Common myeloid progenitor, CD34-positive (primary cell): ENCODE measurements at places on chromosomes 4 and X.

- no peak for DNase-seq
Measured at GRCh38 chr4:147969573-147970385, 237.9 kb downstream of the ARHGAP10 start.

- no peak for DNase-seq
Measured at GRCh38 chrX:74461384-74461783, 40.1 kb downstream of the SLC16A2 start.

DNA sequence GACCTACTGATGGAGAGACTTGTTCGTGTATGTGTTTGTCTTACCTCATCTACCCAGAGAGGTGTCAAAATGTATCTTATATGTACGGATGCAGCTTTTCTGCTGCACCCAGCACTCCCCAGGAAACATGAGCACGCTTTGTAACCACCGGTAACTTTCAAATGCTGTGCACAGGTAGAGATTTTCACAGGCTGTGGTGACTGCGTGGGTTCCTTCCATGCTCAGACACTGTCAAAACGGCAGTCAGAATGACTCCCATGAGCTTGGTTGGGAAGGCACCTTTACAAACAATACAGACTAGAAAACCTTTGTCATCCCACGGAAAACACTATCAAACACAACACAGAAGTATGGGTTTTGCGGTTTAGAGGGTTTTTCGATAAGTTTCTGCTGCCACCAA, 28.2 kb downstream of the F11 start:
- no peak for DNase-seq

GRCh38 chr4:176638992-176639391, 153.7 kb downstream of the VEGFC start:
- DNase-seq, result no peak

GRCh38 chr4:20078644-20079043, 173.1 kb upstream of the SLIT2 start:
- DNase-seq, result no peak

DNA sequence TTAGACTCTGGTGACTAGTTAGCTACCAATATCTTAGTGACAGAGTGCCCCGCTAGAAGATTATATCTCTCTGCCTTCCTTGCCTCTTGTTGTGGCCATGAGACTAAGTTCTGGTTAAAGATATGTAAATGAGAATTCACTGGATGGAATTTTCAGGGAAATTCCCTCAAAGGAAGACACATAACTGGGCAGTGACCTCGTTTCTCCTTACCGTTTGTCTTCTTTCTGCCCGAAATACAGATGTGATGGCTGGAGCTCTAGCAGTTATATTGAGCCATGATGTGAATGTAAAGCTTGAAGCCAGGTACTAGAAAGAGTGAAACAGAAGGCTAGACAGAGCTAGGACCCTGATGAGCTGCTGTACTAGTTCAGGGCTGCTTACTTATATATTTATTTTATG, 80.5 kb downstream of the FHDC1 start:
- DNase-seq, result no peak

GRCh38 chrX:78886550-78886949, 58.6 kb upstream of the P2RY10 start:
- peak; percentile 30 for DNase-seq

DNA sequence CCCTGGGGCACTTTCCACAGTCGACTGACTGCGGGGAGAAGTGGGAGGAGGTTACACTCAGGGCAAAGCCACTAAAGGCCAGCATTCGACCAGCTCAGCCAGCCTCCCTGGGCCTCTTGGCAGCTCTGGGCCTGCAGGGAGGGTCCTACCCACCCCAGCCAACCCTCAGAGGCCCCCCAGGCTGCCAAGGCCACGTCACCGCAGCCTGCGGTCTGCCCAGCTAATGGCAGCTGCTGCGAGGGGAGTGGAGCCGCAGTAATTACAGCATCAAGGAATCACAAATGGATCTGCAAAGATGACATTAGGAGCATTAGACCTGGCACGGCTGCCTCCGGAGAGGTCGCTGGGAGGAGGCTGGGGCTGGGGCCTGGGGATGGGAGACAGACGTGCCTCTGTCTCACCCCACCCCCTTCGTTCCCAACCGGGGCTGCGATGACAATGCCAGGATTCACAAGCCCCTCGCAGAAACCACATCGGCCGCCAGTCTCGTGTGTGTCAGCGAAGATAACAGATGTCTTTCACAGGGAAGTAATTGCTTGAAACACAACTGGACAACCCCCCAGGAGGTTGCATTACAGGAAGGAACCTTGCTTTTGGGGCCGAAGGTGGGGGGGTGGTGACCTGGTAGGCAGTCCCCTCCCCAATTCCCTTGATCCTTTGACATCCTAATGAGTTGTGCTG, 367.6 kb downstream of the BCOR start:
- DNase-seq, result peak; percentile 94

GRCh38 chr4:119103263-119103662, 32.4 kb upstream of the MYOZ2 start:
- DNase-seq, result peak; percentile 71

DNA sequence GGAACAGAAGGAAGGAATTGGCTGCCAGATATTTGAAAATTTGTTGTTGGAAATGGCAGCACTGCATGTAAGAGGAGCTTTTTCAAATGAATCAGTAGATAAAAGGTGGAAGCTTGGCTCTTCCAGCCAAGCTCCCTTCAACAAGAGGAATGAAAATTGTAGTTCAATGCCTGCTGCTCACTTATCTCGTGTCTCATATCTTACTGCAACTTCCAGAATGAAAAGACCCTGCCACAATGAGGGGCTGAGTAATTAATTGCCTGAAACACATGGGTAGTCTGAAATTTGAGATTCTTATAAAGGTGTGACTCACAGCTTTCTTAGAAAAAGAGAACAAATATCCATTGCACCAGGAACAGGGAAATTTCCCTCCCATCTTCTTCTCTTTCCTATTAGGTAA, 53.0 kb downstream of the HAND2 start:
- no peak for DNase-seq

DNA sequence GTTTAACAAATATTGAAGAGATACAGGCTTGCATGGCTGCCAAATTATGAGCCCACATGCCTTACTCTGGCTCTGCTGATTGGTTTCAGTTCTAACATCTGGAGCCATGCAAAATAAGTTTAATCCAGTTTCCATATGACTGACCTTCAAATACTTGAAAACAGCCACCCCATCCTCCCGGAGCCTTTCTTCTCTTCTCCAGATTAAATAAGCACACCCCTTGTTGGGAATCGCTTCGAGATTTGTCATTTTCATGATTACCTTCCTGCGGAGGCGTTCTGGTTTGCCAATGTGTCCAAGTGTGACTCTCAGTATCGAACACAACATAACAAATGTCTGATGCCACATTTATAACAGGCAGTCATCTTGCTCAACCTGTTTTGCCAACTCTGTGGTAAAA, 101.6 kb upstream of the JADE1 start:
- DNase-seq, result no peak

DNA sequence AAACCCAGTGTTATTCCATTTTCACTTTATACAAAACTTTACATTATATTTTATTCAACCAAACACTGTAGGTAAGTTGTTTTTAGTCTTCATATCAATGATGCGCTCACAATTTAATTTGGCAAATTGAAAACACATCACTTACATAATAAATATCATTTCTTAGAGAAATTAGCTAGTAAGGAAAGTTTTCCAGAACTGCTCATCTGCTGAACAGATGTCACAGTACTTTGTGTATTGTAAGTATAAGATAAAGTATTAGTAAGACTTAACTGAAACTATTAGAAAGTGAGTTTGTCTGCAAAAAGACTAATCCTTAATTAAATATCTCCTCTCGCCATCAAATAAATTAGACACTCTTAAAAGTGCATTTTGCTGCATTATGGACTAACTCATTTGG, 108.7 kb upstream of the PACRGL start:
- no peak for DNase-seq

- DNase-seq, result peak; percentile 47
Measured at GRCh38 chr4:88729146-88729760, 31.6 kb upstream of the NAP1L5 start.

GRCh38 chr4:12265554-12265953, 836.9 kb upstream of the HS3ST1 start:
- DNase-seq, result no peak

- no peak for DNase-seq
Measured at GRCh38 chr4:128521648-128522111, 234.1 kb upstream of the PGRMC2 start.

DNA sequence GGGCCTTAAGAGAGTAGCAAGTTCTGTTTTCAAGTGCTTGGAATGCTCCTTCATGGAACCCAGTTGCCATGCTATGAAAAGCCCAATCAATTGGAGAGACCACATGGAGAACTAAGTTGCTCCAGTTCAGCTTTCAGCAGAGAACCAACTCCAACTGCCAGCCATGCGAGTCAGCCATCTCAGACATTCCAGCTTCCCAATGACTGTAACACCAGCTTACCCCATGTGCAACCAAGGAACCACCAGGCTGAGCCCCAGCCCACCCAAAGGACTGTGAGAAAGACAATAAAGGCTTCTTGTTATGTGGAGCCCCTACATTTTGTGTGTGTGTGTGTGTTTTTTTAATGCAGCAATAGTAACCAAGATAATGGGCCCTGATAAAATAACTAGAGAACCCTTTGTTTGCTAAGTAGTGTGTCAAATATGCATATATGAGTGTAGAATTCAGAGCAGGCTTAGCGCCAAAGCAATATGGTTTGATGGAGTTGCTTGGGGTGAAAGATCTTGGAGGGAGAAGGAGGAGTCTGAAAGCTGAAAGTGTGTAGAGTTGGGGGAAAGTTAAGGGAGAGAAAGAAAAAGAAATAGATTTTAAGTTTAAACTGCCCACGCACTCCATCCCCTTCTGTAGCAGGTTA, 35.0 kb upstream of the CCKAR start:
- no peak for DNase-seq

DNA sequence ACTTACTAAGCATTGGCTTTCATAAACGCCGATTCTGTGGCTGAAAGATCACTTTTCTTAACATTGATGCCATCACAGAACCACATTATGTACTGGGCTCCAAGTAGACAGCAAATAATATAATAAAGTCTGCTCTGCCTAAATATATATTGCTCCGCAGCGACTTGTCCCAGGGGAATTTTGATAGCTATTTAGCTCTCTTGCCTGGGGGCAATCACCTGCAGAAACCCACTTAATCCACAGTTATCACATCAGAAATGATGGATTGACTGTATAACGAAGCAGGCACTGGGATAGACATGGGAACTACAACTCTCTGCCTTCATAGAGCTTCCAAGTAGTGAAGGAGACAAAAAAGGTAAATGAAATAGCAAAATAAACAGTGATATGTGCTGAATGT, 48.0 kb upstream of the MYOZ2 start:
- no peak for DNase-seq

DNA sequence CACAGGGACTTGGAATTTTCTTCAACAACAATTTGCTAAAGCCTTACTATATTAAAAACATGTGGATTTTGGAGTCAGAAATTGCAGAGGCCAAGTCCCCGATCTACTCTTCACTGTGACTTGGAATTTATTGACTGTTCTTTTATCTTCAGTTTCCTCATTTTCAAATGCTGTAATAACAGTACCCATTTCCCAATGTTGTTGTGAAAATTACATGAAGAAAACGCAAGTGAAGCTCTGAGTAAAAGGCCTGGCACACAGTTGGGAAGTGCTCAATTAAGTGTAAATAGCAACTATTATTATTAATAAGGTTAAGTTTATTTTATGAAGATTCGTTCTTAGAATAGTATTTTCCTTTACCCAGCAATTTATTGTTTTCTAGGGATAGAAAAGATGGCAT, 15.7 kb downstream of the STBD1 start:
- DNase-seq, result no peak
